ENCODE measurements at places on chromosomes 4 and X.

GRCh38 chr4:15139599-15139998 lies 137.3 kb downstream of the CPEB2 start:
- no peak for DNase-seq

DNA sequence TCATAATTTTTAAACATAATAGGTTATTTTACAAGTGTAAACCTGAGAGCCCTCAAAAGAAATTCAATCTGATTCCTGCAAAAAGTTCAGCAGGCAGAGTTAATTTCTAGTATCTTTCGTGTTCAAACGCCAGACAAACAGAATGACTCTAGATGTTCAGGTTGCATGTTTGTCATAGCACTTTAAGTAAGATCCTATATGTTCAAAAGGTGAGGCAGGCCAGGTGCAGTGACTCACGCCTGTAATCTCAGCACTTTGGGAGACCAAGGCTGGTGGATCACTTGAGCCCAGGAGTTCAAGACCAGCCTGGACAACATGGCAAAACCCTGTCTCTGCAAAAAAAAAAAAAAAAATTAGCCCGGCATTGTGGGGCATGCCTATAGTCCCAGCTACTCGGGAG lies 1.1 kb upstream of the RASSF6 start:
- no peak for DNase-seq

- DNase-seq: no peak
These were observed 384.6 kb downstream of the IDS start for GRCh38 chrX:149120459-149120858.

DNA sequence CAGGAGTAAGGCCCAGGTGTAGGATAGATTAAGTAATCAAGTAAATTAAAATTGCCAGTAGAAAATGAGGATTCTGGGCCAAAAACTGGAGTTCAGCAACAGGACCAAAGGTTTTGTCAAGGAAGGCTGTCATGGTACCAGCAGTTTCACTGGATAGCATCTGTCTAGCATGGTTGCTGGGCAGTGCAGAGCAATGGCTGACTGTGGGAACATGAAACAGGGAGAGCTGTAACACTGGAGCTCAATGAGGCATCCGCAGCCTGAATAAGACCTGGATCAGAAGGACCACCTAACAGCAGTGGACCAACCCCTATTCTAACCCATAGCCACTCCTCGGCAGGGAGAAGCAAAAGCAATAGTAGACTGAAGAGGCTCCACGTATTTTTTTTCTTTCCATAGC lies 132.4 kb downstream of the ATOH1 start:
- no peak for DNase-seq

- DNase-seq: no peak
These were observed 121.2 kb downstream of the GASK1B start for GRCh38 chr4:158051401-158052235.

GRCh38 chr4:163941221-163941905 lies 446.9 kb downstream of the TMA16 start:
- DNase-seq: no peak

DNA sequence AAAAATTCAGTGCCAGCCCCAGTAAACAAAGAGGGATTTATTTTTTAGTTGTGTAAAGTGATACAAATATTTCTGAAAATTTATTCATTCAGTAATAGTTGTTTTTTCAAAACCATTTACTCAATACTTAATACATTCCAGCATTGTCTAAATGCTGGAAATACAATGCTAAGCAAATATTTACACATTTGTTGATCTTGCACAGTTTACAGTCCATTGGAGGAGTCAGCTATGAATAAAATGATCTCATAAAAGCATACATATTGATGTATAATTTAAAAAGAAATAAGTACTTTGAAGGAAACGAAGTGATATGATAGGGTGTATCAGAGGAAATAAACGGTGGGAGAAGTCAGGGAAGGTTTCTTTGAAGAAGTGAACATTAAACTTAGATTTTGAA lies 1942.1 kb upstream of the ADGRL3 start:
- no peak for DNase-seq

GRCh38 chrX:69127466-69127865 lies 37.8 kb downstream of the PJA1 start:
- no peak for DNase-seq

DNA sequence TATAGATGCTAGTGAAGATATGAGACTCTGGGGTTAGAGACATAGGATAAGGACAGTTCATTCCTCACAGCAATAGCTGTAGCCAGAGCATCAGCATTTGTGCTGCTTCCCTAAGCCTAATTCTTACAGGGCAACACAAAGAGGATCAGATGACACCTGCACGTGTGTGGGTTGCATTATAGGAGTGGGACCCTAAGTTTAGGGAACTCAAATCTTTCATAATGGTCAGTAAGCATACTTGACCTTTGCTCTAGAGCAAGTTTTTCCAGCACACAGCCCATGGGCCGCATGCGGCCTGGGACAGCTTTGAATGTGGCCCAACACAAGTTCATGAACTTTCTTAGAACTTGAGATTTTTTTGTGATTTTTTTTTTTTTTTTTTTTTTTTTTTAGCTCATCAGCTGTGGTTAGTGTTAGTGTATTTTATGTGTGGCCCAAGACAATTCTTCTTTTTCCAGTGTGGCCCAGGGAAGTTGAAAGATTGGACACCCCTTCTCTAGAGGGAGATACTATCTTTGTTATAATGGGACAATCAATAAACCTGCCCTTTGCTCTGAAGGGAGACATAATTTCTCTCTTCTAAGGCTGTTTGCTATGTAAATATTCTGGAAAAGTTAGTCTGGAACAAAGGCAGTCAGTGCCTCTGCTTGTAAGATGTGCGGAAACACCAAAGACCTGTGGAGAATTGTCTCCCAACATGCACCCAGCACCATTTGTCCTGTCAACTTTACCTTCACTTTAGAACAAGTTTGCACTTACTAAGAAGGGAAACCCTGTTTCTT lies 650.2 kb downstream of the ZNF674 start:
- no peak for DNase-seq

GRCh38 chr4:154722262-154722661 lies 21.5 kb upstream of the LRAT start:
- no peak for DNase-seq

Data from foreskin melanocyte (primary cell).